ENCODE measurements at places on chromosomes 16 and 17.
A peak's percentile ranks its signal among the peaks of the same experiment; 100 is the strongest.

DNA sequence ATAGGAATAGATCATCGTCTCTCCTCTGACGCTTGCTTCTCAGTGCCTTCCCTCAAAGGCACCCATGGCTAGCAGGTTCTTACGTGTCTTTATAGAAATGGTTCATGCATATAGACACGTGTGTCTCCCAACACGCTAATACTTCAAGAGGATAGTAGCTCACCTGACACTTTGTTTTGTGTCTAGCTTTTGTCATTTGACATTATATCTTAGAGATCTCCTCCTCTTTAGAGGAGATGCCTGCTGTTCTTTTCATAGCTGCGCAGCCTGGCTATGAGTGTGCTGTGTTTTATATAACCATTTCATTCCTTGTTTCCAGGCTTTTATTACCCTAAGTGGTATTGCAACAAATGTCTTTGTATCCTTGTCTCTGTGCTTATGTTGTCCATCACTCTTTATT lies 411.7 kb downstream of the CPPED1 start:
- no peak for DNase-seq

- peak; percentile 24 for DNase-seq
Observed at GRCh38 chr16:12613131-12613991, 190.3 kb downstream of the CPPED1 start.

GRCh38 chr17:76997981-76998531 lies 129.9 kb downstream of the MGAT5B start:
- no peak for DNase-seq

DNA sequence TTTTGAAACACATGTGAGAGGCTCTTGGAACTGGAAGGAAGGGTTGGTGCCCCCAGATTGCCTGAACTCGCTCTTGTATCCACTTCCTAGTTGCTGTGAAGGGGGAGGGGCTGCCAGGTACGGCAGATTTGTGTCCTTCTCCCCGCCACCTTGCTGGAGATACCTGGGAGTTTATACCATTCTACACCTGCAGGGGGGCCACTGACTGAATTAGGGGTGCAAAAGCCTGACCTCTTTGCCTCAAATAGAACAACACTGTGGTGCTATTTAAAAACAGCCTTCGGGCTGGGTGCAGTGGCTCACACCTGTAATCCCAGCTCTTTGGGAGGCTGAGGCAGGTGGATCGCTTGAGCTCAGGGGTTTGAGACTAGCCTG lies 35.1 kb upstream of the IL34 start:
- no peak for DNase-seq

Data from stimulated activated CD8-positive, alpha-beta memory T cell treated with anti-CD3 and anti-CD28 coated beads, Interleukin-15, amount 100 ng/mL, for 4 hours (primary cell).